ENCODE measurements at places on chromosomes 16 and 17.

GRCh38 chr17:56838687-56839086 is 4.7 kb downstream of the DGKE start:
- no peak for DNase-seq

DNA sequence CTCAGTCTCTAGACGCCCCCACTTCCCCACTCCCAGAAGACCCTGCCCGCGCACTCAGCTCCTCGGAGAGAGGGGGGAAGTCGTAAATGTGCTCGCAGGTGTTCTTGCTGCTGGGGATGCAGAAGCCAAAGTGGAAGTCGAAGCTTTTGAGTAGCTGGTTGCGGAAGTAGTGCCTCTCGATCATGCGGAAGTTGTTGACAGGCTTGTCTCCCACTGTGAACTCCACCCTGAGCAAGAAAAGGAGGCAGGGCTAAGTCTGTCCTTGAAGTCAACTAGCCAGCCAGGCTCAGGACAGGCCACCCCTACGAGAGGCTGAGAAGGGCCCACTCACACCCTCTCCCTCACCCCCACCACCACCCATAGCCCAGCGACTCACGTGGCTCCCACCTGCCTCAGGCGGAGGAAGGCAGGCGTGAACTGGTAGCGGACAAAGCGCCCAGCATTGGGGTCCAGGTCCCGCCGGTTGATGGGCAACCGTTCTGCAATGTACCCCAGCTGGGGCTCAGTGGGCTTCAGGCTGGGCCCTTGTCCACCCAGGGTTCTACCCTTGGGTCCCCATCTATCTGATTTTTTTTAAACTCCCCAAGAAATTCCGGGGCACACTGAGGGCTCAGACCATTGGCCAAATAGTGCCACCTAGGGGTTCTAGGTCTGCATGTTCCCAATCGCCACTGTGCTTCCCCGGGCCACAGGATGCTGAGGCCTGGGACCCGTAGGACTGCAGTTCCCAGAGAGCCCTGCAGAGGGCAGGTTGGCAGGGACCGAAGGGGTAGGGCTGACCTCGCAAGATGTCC is 4.6 kb downstream of the UNC119 start:
- peak; percentile 64 for DNase-seq

DNA sequence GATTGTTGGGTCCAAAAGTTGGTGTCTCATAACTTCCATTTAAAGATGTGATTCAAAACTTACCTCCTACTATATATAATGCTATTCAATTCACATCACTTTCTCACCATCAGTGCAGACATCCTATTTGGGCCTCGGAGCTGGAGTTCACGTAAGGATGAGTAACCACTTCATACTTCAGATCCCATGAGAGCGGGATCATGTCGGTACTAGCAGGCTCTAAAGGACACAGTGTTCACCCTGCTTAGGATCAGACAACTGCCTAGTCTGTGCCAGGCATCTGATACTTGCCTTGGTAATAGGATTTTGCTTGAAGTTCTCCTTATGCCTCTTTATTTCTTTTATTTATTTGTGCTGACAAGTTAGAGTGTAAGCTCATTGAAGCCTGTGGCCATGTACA is 39.5 kb downstream of the RBFOX1 start:
- DNase-seq: no peak

DNA sequence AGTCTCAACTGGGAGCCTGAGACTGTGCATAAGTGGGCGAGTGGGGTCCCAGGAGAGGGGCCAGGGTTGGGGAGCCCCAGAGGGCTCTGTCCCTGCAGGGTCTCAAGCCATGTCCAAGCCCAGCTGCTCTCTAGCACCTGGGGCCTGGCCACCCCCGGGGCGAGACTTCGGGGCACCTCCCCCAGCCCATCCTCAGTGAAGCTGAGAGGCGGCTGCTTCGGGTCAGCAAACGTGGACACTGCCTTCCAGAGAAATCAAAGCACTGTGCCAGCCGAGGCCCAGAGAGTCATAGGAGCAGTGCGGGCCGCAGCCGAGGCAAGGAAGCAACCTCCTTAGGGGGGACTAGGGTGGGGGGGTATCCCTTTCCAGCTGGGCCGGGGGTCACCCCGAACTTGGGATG is 77.5 kb downstream of the ENGASE start:
- no peak for DNase-seq

DNA sequence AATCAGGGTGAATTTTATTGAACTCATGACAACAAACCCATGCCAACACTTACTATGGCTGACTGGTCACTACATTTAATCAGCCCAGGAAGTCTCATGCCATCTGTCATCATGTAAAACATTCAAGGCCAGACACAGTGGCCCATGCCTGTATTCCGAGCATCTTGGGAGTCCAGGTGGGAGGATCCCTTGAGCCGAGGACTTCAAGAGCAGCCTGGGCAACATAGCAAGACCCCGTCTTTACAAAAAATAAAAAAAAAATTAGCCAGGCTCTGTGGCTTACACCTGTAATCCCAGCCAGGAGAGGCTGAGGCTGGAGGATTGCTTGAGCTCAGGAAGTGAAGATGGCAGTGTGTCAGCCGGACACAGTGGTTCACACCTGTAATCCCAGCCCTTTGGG is 4.9 kb upstream of the MED1 start:
- no peak for DNase-seq

GRCh38 chr16:12796498-12796897 is 7.2 kb downstream of the CPPED1 start:
- DNase-seq: no peak

DNA sequence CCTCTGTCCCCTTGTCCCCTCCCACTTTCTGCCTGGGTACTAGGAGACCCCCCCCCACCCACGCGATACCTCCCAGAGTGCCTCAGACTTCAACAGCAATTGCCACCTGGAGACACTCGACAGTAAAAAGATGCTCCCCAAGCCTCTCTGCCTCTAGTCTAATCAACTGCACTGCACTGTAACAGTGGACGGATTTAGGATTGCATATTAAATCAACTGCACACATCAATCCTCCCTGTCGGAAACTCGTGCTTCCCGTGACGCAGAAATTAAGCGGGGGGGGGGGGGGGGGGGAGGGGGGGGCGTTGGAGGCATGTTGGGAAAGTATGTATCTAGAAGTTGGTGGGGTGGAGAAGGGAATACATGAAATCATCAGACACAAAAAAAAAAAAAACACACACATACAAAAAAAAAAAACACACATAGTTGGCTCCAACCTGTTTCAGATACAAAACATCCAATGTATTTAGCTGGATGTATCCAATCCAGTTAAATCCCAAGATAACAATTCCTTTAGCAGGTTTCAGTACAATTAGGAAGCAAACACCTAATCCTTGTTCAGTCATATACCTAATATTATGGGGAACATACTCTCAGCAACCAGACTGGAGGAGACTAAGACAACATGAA is 29.7 kb downstream of the FAM222B start:
- no peak for DNase-seq

GRCh38 chr17:28828294-28829040 is 14.1 kb downstream of the FAM222B start:
- no peak for DNase-seq

- DNase-seq: no peak
Measured at GRCh38 chr17:78675836-78676235, 98.6 kb upstream of the DNAH17 start.
